ENCODE measurements at places on chromosomes 5 and 9. TPM values are rescaled to one million over a fixed set of nuclear protein-coding genes. Genes with fewer than 3 reads are reported as not detected.

Gene DMXL1
- 38.2 TPM for total RNA-seq

Gene MYOT
- not detected for total RNA-seq

Gene ADAMTS6
- total RNA-seq = 6.6 TPM

Gene ADCY2
- not detected for total RNA-seq

Gene MEF2C
- total RNA-seq = 9.9 TPM

Gene TMEM174
- not detected for total RNA-seq

Gene RNF183
- not detected for total RNA-seq

Gene SPATA31A3
- total RNA-seq = not detected

Gene DMAC1
- 41.6 TPM for total RNA-seq

Gene PDCD1LG2
- total RNA-seq = 1.7 TPM

Gene PLAC8L1
- 1.4 TPM for total RNA-seq

GRCh38 chr5:160260881-160261815 is 31.8 kb downstream of the FABP6 start:
- H3K27me3 ChIP-seq = no peaks in the 10 kb centered on the region
- no peak overlapping the region for H3K4me3 ChIP-seq
- DNase-seq = no peak
- peaks cover 4% of the 10 kb centered on the region for H3K4me1 ChIP-seq

GRCh38 chr5:58043032-58043945 is 416.6 kb downstream of the PLK2 start:
- DNase-seq = no peak
- H3K27me3 ChIP-seq = no peaks in the 10 kb centered on the region
- H3K4me3 ChIP-seq = no peak overlapping the region

- no peaks in the 10 kb centered on the region for H3K27me3 ChIP-seq
- H3K4me3 ChIP-seq = no peak overlapping the region
- no peak for DNase-seq
- H3K4me1 ChIP-seq = peaks cover 10% of the 10 kb centered on the region
These were observed 1033.4 kb downstream of the TLE4 start for GRCh38 chr9:80605129-80605528.

DNA sequence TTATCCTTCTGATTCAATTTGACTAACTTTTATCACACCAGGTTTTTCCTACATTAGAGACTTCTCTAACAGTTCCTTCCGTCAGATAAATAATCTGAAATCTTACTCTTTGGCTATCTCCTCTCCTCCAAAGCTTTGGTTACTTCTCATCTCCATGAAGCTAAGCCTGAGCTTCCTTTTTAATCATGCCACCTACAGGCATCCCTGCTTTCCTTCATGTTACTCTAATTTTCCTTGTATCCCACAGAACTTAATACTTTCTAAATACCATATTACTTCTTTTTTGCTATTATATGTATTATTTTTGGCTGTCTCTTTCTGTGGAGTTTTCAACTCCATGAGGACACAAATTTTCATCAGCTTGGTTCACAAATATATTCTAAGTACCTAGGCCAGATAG is 49.7 kb downstream of the C9 start:
- no peaks in the 10 kb centered on the region for H3K4me1 ChIP-seq
- no peak overlapping the region for H3K4me3 ChIP-seq
- no peak overlapping the region for H3K27ac ChIP-seq
- H3K27me3 ChIP-seq = peaks cover 71% of the 10 kb centered on the region

DNA sequence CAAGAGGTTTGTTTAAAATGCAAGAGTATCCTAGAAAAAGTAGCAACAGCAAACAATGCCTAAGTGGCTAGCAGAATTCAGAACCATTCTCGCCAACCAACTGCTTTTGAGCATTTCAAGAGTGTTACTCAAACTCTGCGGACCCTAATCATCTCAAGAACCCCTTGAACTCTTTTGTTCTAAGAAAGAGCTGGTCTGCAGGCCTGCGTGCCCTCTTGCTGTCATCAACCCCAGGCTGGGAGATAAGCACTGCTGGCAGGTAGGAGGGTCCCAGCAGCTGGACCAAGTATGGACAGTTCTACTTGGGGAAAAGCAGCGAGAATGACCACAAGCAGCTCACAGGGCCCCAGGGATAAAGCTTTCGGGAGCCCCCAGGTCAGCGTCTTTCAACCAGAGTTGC is 38.3 kb downstream of the MYO10 start:
- peaks cover 68% of the 10 kb centered on the region for H3K4me1 ChIP-seq
- H3K4me3 ChIP-seq = no peak overlapping the region
- no peaks in the 10 kb centered on the region for H3K36me3 ChIP-seq
- H3K27me3 ChIP-seq = no peaks in the 10 kb centered on the region
- DNase-seq = no peak
- no peak overlapping the region for H3K27ac ChIP-seq

- H3K27ac ChIP-seq = peak overlapping the region; percentile 82
- peak overlapping the region; percentile 45 for H3K4me3 ChIP-seq
- no peaks in the 10 kb centered on the region for H3K36me3 ChIP-seq
- DNase-seq = no peak
- peaks cover 49% of the 10 kb centered on the region for H3K4me1 ChIP-seq
- H3K27me3 ChIP-seq = no peaks in the 10 kb centered on the region
These were observed 9.0 kb upstream of the ZSWIM6 start for GRCh38 chr5:61322738-61323725.

DNA sequence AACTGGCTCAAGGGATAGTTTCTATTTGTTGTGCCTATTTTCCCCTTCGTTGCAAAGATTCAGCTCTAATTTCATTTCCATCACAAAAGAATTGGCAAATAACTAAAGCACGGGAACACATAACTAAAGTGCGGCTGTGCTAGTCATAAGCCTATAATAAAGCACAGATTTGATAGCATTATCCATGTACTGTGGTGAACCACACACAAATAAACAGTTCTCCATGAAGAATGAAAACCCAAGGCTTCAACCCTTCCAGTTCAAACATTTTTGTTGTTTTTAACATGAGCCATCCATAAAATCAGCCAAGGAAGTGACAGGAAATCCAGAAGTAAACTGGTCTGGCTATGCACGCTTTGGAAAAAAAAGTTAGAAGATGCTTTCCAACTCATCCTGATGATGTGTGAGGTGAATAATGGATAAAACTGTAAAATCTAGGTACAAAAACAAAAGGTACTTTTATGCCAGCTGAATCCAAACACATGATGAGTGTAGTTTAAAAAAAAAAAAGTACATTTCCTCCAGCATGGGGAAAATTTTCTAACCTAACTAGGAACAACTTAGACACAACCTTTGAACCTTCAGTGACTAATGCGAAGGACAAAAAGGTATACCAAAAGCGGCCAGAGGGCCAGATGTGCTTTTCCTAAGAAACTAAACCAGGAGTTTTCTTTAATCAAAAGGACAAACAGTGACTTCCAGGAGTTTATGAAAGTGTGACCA is 10.2 kb downstream of the ZNF608 start:
- no peaks in the 10 kb centered on the region for H3K27me3 ChIP-seq
- peaks cover 32% of the 10 kb centered on the region for H3K4me1 ChIP-seq
- DNase-seq = no peak

- DNase-seq = no peak
- H3K4me1 ChIP-seq = no peaks in the 10 kb centered on the region
- H3K27me3 ChIP-seq = no peaks in the 10 kb centered on the region
- H3K27ac ChIP-seq = no peak overlapping the region
These were observed 70.3 kb upstream of the VCAN start for GRCh38 chr5:83401122-83401731.

GRCh38 chr5:149143470-149143869 is 2.2 kb downstream of the ABLIM3 start:
- no peaks in the 10 kb centered on the region for H3K36me3 ChIP-seq
- H3K4me1 ChIP-seq = peaks cover 9% of the 10 kb centered on the region

DNA sequence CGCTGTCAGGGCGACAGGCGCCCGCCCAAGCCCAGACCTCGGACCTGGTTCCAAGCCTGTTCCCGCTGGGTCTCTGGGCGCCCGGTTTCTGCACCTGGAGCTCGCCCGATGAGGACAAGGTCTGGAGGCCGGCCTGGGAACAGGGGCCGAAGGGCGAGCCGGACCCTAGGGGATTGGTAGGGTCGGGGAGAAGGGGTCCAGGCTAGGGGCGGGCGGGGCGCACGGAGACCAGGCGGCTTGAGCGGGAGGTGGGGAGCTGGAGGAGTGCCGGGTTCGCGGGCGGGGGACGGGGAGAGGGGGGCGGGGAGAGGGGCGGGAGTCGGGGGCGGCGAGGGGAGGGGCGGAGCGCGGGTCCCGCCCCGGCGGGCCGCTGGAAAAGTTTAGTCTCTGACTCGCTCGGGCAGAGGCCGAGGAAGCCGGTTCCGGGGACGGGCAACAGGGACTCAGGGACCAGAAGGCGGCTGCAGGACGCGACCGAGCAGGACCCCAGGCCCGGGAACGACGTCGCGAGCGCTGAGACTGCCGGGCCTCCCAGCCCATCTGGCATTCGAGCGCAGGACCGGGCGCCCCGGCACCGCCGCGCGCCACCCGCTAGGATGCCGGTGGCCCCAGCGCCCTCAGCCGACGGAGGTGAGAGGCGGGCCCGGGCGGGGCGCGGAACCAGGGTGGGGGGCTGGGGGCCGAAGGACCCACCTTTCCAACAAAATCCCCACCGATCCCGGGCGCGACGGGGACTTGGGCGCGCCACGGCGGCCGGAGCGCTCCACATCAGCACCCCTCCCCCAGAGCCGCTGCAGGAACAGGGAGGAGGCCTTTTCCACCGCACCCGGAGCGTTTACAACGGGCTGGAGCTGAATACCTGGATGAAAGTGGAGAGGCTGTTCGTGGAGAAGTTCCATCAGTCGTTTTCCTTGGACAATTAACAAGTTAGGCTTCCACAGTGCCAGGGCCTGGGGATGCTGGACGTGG is at the start of gene S1PR3:
Gene S1PR3, plus strand, starts transcription at position 403 of the 969 bp plus-strand sequence. CDS start 9,733 bp downstream, outside the sequence.
- peak; percentile 84 for DNase-seq
- peak within 1 kb of the TSS; percentile 71 for H3K4me3 ChIP-seq
- H3K36me3 ChIP-seq = no peaks in the 10 kb centered on the region
- no peak within 1 kb of the TSS for H3K27ac ChIP-seq
- no peaks in the 10 kb centered on the region for H3K27me3 ChIP-seq

- no peak overlapping the region for H3K4me3 ChIP-seq
- peak overlapping the region; percentile 80 for H3K27ac ChIP-seq
- peaks cover 14% of the 10 kb centered on the region for H3K36me3 ChIP-seq
- DNase-seq = no peak
- H3K27me3 ChIP-seq = no peaks in the 10 kb centered on the region
These were observed 42.1 kb downstream of the CXXC5 start for GRCh38 chr5:139690064-139690802.

- H3K4me1 ChIP-seq = peaks cover 11% of the 10 kb centered on the region
- no peak for DNase-seq
These were observed 396.5 kb downstream of the MLLT3 start for GRCh38 chr9:20225826-20226225.

- H3K4me1 ChIP-seq = peaks cover 3% of the 10 kb centered on the region
- no peaks in the 10 kb centered on the region for H3K36me3 ChIP-seq
- H3K4me3 ChIP-seq = no peak overlapping the region
- H3K27ac ChIP-seq = no peak overlapping the region
These were observed 59.0 kb downstream of the KCNIP1 start for GRCh38 chr5:170562875-170563228.

DNA sequence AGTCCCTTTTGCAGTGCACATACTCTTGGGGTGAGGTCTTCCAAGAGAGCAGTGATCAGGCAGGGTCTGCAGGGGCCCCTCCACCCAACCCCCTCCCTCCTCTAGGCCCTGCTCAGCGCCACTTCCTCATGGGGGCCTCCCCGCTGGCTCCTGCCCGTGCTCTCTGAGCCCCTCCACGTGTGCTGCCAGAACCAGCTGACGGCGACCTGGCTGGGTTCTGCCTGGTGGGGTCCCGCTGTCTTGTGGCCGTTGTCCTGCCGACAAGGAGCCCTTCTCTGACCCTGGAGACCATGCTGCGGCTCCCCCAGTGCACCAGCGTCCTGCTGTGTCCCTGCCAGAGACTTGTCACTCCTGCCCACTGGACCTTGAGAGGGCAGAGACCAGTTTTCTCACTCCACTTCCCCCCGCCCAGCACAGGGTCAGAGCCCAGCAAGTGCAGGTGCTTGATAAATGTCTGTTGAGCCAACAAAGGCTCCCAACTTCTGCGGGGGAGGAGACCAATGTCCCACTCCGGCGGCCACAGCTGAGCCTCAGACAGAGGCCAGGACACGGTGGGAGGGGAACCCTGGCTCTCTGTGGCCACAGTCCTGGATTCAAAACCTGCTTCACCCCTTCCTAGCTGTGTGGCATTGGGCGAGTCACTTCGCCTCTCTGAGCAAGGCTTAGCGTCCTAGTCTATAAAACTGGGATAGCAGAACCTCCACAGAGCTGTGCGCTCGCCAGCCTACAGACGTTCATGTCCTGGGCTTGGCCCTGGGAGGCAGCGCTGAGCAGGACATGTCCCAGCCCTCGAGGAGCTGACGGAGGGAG is 24.8 kb downstream of the SARDH start:
- H3K27ac ChIP-seq = no peak overlapping the region
- no peak for DNase-seq
- no peak overlapping the region for H3K4me3 ChIP-seq
- H3K27me3 ChIP-seq = no peaks in the 10 kb centered on the region
- peaks cover 36% of the 10 kb centered on the region for H3K4me1 ChIP-seq

GRCh38 chr9:113475031-113475430 is 11.5 kb downstream of the RGS3 start:
- no peak overlapping the region for H3K4me3 ChIP-seq
- no peak overlapping the region for H3K27ac ChIP-seq
- H3K36me3 ChIP-seq = no peaks in the 10 kb centered on the region

GRCh38 chr9:111975709-111976108 is 79.1 kb downstream of the UGCG start:
- no peaks in the 10 kb centered on the region for H3K27me3 ChIP-seq
- H3K4me3 ChIP-seq = no peak overlapping the region
- H3K27ac ChIP-seq = no peak overlapping the region

GRCh38 chr5:1497795-1498622 is 25.8 kb downstream of the LPCAT1 start:
- DNase-seq = no peak
- H3K4me1 ChIP-seq = peaks cover 7% of the 10 kb centered on the region
- H3K4me3 ChIP-seq = no peak overlapping the region
- no peak overlapping the region for H3K27ac ChIP-seq

All from osteocyte (in vitro differentiated cells).